AG09309 (cell line): ENCODE measurements at places on chromosomes 4 and X.

DNA sequence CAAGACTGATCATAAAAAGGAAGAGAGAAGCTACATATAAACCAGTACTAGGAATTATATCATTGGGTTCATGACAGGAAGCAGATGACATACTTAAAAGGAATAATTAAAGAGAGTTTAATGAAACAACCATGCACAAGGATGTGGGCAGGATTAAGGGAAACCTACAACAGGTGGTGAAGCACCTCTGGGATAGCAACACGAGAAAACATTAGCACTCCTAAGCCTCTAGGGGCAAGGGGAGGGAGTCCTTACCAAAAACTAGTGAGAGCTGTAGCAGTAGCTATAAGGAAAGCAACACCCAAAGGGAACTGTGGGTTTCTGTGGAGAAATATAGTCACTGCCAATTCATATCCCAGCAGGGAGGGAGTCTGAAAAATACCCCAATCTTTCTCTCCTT is 7.2 kb upstream of the THOC2 start:
- no peak for DNase-seq

DNA sequence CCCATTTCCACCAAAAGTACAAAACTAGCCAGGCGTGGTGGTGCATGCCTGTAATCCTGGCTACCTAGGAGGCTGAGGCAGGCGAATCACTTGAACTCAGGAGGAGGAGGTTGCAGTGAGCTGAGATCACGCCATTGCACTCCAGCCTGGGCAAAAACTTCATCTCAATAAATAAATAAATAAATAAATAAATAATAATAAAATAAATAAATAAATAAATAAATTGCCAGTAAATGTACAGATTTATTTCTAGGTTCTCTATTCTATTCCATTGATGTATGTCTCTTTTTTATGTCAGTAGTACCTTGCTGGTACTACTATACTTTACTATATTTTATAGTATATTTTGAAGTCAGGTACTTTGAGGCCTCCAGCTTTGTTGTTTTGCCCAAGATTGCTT is 43.7 kb downstream of the MAGEC1 start:
- DNase-seq, result no peak

DNA sequence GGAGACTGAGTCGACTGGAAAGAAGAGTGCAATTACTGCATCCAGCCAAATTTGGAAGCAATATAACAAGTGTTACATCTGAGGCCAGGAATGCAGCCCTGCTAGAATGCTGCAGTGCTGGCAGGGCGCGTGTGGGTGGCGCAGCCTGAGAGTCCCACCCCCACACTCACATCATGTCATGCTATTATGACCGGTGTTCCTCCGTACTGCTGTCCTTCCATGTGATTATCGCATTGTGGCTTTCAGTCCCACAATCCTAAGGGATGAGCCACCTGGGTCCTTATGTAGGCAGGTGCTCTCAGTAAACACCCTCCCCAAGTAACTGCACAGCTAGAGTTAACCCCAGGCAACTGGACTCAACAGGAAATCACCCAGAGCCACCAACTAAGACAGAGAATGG is 122.6 kb upstream of the CPEB2 start:
- no peak for DNase-seq

GRCh38 chr4:169665046-169665737 is 44.8 kb downstream of the CLCN3 start:
- DNase-seq, result no peak

- no peak for DNase-seq
These were observed 60.0 kb downstream of the ATP8A1 start for GRCh38 chr4:42596918-42597317.

DNA sequence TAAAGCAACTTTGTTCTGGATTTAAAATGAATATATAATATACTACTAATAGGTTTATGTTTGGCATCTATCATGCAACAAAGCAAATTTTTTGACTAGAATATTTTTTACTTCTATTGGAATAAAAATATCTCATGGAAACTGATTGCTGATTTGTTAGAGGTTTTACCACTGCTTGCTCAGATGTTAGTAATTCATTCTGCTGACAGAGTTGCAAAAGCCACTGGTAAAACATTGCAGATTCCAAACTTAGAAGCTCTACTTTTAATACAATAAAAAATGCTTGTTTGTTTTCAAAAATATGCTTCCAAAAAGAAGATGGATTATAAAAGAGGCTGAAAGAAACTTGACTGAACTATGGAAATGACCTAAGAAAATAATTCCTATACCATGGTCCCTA is 795.2 kb downstream of the PCDH18 start:
- DNase-seq, result no peak

GRCh38 chr4:163606896-163607691 is 112.6 kb downstream of the TMA16 start:
- no peak for DNase-seq

DNA sequence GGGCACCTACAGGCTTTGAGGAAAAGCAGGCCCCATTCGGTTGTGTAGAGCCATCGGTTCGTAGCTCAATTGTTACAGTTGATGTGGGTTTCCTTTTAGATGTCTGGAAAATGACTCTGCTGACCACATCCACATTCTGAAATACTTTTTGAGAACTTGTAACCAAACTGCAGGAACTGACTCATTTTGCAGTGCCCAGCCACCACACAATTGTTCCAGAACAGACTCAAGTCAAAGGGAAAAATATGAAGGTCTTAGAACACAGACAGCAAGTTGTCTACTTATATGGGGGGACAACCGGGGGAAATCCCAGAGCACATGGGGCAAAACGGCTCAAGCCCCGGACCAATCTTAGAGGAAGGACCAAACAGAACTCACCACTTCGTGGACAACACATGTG is 557.6 kb upstream of the DIPK2B start:
- peak; percentile 84 for DNase-seq

DNA sequence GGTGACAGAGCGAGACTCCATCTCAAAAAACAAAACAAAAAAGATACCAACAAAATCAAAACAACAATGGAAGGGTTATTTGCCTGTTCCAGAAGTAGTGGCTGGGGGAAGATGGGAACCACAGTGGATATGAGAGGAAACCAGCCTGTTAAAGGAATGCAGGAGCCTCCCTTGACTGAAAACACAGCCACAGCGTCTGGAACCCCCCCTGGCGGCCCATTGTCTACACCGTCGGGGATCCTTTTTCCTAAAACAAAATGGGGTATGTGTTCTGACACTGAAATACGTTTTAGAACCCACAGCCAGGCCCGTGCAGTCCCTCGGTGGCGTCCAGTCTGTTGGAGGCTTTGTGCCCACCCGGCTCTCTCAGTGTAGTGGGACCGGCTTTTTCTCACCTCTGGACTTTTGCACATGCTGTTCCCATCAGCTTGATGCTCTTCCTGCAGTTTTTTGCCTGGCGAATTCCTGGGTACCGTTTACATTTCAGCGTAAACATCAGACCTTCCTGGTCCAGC is 19.6 kb downstream of the PIGG start:
- DNase-seq, result no peak

DNA sequence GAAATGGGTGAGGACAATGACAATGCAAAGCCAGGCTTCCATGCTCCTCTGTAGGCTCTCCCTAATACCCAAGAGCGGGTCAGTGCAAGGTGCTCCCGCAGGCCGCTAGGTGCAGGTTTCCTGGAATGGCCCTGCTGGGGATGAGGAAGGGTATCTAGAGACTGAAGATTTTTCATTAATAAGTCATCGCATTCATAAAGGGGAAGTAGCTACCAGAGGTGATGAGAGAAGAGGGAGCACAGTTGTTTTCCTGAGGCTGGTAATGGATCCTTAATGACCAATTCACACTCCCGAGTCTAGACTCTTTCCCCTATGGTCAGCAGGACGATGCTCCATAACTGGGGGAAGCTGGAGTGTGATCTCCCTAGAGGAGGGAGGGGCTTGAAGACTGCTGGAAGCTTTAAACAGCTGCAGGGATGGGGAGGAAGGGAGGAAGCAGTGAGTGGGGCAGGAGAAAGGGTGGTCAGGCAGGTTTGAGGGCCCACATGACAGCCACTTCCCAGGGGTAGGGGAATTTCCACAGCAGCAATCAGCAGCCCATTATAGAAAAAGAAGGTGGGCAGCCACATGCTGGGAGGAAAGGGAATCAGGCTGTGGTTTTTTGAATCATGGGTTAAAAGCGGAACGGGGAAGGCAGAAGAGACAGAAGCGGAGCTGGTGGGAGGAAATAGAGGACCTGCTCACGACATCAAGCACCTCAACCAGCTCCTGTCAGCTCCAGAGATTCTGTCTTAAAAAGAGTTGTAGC is 10.2 kb upstream of the ATP6AP2 start:
- no peak for DNase-seq

- DNase-seq, result no peak
These were observed 74.1 kb downstream of the WDR19 start for GRCh38 chr4:39256436-39256835.

GRCh38 chrX:64169988-64170387 is 35.5 kb downstream of the AMER1 start:
- no peak for DNase-seq

- no peak for DNase-seq
These were observed 419.6 kb upstream of the CPEB2 start for GRCh38 chr4:14582677-14583076.

DNA sequence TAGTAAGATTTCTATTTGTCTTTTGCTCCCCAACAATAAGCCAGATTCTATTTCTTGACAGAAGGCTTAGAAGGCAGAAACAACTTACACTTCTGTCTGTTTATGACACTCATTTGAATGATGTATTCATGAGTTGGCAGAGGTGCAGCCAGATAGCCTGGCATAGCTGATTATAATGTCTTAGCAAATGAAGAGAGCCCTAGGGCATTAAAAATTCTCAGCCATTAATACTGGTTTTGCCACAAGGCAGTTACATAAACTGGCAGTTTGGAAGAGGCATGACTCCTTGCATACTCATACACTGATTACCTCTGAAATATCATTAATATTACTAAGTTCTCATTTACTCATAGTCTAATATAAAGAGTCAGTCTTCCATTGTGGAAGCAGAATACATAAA is 728.5 kb upstream of the NDST4 start:
- no peak for DNase-seq

DNA sequence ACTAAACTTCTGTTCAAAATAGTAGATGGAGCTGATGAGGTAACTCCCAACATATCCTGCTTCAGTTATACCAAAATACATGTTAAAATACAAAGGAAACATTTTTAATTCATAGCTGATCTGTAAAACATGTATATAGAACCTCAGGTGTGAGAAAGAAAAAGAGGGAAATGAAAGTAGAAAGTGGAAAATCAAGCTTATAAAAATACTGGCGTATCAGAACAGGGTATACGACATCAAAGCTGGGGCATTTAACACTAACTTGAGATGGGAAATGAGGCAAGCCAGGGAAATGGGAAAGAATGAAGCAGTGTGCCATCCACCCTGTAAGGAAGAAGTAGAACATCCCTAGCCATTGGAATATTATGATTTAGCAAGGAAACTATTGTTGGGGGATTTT is 767.5 kb downstream of the DMD start:
- no peak for DNase-seq

- DNase-seq, result no peak
These were observed 260.5 kb downstream of the SPATA18 start for GRCh38 chr4:52311464-52312125.

DNA sequence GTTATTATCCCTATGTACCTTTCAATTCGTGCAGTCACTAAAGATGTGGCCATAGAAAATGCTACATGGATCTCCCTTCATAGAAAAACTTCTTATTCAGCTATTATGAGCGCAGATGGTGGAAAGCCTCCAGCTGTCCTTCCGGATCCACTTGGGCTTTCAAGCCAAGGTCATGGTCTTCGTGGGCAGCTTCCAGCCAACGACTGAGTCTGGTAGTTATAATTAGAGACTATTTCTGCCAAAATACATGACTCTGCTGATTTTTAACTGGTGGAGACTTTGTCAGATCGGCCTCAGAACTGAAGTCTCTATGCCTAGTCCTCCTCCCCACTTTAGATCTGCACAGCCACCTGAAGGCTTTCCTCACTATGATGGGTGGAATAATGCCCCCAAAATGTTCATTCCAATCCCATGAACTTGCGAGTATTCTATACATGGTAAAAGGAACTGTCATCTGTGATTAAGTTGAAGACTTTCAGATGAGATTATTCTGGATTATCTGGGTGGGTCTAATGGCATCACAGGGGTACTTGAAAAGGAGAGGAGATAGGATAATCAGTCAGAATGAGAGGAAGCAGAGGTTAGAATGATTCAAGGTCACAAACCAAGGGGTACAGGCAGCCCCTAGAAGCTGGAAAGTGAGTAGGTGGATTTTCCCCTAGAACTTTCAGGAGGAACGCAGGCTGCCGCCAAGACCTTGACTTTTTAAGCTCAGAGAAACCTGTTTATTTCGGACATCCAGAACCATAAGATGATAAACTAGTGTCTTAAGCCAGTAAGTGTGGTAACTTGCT is 171.1 kb upstream of the CXCL13 start:
- no peak for DNase-seq

- no peak for DNase-seq
These were observed 41.0 kb upstream of the ZNF330 start for GRCh38 chr4:141179474-141180373.

GRCh38 chr4:123977641-123978081 is 581.1 kb downstream of the SPRY1 start:
- no peak for DNase-seq

GRCh38 chr4:48739560-48740019 is 40.5 kb downstream of the FRYL start:
- DNase-seq, result no peak

- DNase-seq, result no peak
These were observed 3.0 kb downstream of the MEPE start for GRCh38 chr4:87835743-87836142.

- DNase-seq, result no peak
These were observed 3.9 kb upstream of the CHRNA9 start for GRCh38 chr4:40331101-40331745.

DNA sequence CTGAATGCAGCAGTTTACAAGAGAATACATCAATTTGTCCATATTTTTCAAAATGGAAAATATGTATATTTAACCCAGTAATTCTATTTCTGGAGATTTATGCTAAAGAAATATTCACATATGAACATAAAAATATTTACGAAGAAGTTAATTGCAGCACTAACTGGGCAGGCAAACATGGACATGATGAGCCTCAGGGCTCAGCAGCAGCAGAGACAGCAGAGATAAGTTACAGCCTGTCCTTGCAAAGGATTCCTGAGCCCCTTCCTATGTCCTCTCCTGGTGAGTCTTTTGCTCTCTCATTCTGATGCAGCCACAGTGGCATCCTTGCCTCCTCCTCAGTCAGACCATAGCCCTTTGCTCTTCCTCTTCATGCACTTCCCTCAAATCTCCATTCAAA is 680.6 kb upstream of the CPEB2 start:
- DNase-seq, result no peak

- no peak for DNase-seq
These were observed 30.5 kb downstream of the STARD8 start for GRCh38 chrX:68677998-68678397.

DNA sequence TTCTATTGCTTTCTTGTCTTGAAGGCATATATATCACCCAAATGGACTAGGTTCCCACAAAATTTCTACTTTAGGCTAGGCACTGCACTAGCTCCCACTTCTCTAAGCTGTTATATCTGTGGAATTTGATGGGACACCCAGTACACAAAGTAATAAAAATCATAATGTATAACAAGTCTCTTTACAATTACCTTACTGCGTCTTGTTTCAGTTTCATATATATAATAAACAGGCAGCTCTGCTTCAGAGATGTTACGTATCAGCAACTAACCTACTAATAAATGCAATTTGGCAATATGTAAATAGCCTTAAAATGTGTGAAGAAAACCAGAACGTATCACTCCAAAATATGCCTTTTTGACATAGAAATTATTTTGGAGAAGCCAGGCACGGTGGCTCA is 42.0 kb upstream of the UGDH start:
- DNase-seq, result no peak
